ENCODE measurements at places on chromosomes 5 and 9.

GRCh38 chr9:116951588-116952435 is 264.7 kb downstream of the TRIM32 start:
- no peak for DNase-seq

GRCh38 chr9:5749306-5749705 is 83.6 kb downstream of the ERMP1 start:
- no peak for DNase-seq

- no peak for DNase-seq
Observed at GRCh38 chr9:133848471-133849109, 110.4 kb upstream of the SARDH start.

DNA sequence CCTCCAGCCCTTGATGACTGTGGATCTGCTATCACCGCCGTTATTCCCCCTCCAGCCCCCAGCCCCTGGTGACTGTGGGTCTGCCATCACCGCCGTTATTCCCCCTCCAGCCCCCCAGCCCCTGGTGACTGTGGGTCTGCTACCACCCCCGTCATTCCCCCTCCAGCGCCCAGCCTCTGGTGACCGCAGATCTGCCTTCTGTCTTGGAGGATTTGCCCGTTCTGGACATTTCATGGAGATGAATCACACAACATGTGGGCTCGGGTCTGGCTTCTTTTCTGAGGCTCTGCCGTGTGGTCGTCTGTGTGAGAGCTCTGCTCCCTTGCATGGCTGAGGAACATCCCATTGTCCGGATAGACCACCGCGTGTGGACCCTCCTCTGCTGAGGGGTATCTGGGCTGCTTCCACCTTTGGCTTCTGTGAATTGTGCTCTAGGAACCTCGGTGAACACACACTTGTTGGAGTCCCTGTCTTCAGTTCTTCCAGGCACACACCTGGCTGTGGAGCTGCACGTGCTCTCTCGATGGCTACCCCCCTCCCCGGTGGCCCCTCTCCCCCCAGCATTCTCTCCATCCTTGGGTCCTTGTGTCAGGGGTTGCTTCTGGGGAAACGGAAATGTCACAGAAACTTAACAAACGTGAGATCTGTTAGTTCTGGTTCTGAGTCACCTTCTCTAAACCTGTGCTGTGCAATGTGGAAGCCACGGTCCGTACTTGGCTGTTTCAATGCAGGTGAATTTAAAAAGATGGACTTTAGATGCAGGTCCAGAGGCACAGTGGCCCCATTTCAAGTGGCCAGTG is 105.3 kb upstream of the COL5A1 start:
- DNase-seq = no peak

DNA sequence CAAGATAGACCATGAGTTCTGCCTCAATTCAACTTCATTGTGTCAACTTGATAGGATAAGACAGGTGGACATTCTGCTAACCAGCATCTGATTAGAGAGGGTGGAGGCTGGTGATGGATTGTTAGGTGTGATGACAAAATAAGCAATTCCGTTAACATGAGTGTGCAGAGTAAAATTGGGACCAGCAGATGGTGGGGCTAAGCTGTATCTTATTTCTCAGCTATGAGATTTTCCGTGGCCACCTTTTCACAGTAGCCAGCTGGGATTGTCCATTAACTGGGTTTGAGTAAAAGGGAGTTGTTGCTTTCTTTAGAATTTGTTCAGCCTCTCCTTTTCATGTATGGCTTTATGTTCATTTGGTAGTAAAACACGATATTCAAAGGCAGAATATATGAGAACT is 28.8 kb upstream of the TAL2 start:
- no peak for DNase-seq

DNA sequence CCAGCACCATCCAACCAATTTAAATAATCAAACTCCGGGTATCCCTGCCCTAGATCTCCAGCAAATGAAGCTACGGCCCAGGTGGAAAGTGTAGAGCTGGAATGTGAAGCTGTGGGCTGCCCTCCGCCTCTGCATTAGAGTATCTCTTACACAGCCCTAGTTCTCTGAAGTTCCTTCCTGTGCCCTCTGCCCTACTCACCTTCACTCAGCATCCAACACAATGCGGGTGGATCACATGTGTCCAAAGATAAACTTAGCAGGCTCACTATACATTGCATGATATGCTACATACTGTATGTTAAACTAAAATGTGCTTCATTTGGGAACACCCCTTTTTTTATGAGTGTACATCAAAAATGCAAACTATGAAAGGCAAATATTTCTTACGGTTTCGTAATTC is 70.0 kb upstream of the RAD23B start:
- no peak for DNase-seq

DNA sequence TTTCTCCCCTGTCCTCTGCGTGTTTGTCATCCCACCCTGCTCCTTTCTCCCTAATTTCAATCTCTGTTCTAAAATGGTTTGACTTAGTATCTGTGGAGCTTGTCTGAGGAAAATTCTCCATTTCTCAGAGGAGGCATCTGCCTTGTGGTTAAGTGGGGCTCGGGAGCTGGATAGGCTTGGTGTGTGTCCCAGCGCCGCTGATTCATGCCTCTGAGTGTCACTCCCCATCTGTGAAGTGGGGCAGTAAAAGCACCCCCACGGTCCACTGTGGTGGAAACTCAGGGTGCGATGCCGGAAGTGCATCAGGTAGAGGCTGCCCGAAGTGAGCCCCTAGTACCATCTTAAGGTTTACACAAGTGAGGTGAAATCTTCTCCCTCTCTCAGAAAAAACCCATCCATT is 37.6 kb downstream of the LRSAM1 start:
- no peak for DNase-seq

GRCh38 chr9:32882705-32883104 is 99.4 kb downstream of the TMEM215 start:
- no peak for DNase-seq

DNA sequence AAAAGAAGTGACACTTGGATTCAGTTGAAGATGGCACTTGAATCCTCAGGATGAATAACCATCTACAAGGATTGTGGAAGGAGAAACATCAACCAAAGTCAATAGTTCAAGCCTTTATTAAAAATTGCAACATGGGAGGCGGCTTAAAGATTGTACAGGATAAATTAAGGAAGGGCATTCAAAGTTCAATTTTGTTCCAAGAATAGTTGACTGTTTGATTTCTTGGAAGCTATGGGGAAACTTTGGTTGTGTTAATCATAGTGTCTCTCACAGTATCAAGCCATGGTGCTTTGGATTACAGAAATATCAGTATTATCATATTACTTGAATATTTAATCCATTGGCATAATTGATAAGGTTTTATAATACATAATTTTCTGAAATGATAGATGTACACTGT is 1844.3 kb downstream of the MAT2B start:
- no peak for DNase-seq

DNA sequence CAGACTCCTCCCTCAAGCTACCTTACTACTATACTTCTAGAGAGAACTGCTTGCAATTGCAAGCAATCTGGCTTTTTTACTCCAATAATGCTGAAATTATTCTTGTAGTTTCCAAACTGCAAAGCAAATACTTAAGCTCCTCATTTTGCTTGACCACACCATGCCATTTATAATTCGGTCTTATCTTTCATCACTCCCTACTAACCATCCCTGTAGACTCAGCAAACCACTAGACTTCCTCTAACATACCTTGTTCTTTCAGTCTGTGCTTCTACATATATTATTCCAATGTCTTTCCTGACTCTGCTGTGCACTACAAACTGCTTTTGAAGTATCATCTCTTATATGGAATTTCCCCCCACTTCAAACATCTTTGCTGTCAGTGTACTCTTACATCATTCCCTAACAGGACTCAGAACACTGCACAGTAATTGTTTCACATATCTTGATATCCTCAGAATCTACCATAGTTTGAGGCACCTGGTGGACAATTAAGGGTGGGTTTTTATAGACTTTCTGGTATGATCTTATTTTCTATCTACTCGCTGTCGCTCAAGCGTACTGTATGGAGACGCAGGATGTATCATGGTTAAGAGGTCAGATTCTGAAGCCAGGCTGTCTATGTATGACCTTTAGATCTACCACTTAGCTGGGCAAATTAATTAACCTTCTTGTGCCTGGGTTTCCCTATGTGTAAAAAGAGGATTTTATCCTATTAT is 2.8 kb downstream of the IL6ST start:
- no peak for DNase-seq

DNA sequence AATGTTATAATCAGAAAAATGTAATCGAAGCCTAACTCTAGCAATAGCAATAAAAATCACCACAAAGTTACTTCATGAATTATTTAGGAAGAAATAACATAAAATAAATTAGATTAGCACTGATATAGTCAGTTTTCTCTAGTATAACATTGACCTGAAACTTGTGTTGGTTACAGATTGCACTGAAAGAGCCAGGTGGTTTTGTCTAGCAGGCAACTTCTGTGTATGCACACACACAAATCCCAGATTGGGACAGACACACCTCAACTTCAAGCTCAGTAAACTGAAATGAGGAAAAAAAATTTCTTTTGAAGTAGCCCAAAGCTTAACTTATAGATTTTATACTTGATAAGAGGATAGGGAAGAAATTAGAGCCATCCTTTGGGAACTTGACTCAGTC is 129.3 kb downstream of the EFNA5 start:
- DNase-seq = no peak

GRCh38 chr9:114965564-114965963 is 35.2 kb upstream of the TNFSF8 start:
- no peak for DNase-seq

DNA sequence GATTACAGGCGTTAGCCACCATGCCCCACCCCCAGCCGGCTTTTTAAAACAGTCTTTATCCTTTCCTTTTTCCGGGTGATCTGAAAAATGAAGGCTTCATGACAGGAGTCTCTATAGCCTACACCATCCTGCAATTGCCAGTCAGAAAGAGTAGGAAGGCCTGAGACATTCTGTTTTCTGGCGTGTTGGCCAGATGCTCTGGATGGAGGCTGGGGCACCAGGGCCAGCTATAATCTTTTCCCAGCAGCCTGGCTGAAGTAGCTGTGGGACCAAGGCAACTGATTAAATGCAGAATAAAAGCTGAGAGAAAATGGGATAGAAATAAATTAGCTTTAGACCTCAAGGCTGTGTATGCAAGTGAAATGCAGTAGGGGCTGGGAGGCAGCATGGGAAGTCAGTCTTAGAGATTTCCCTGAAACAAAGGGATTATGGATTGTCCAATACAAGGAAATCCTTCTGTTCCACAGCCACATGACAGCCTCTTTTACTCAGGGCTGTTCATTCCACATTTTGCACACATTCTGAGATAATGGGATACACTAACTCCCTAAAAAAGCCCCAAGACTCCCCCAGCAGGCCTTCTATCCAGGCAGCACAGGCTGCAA is 116.0 kb upstream of the LRRTM2 start:
- DNase-seq = no peak

DNA sequence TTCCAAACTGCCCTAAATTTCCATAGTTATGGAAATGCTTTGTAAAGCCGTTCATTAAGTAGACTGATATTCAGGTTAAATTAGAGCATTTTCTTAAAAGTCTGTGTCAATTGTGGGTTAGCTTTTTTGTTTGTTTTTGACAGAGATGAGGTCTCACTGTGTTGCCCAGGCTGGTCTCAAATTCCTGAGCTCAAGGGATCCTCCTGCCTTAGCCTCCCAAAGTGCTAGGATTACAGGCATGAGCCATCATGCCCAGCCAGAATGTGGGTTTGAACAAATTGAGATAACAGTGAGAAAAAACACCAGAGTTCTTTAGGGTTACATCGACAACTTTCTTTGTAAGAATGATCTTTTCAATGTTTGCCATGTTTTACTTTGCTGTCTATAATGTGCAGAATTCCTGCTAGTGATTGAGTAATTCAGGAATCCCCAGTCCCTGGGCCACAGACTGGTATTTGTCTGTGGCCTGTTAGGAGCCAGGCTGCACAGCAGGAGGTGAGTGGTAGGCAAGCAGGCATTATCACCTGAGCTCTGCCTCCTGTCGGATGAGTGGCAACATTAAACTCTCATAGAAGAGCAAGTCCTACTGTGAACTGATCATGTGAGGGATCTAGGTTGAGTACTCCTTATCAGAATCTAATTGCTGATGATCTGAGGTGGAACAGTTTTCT is 80.5 kb downstream of the RAI14 start:
- DNase-seq = no peak

DNA sequence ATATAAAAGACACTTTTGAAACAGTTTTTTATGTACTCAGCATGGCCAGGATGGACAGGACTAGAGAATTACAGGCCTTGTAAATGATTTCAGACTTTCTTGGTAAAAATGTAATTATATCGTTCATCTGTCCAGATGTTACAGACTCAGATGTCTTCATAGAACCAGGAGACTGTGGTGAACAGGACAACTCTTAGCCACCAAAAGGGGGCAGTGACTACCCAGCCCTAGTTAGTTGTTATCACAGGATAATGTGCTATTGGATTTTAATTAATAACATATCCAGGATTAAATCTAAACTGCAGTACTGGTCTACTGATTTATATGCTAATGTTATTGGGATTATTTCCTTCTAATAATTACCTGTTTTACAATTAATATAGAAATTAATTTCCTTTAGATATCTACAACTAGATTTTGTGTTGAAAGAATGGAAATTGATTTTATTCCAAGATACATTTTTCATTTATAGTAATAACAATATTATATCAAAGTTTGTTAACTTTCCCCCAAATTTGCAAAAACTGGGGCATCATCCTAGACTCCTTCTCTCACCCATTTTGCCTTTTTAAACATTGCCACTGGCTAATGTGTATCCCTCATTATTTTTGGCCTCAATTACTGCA is 99.4 kb downstream of the MTREX start:
- no peak for DNase-seq

- DNase-seq = no peak
Observed at GRCh38 chr9:37309136-37309535, 113.4 kb upstream of the GRHPR start.

DNA sequence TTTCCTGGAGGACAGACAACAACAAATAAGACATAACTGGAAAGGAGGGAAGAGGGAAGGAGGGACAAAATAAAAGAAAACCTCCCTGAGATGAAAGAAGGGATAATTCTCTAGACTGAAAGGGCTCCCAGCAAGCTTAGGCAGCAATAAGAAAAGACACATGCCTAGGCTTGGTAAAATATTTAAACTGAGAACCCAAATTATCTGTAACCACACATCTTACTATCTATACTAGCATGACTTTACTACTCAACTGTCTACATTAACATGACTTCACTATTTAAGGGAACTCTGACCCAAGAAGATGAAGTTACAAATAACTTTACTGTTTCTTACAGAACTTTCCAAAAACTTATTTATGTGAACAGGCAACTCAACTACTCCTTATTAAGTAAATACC is 95.9 kb downstream of the EPB41L4A start:
- no peak for DNase-seq

GRCh38 chr5:156686796-156687195 is 163.3 kb upstream of the PPP1R2B start:
- DNase-seq = no peak

DNA sequence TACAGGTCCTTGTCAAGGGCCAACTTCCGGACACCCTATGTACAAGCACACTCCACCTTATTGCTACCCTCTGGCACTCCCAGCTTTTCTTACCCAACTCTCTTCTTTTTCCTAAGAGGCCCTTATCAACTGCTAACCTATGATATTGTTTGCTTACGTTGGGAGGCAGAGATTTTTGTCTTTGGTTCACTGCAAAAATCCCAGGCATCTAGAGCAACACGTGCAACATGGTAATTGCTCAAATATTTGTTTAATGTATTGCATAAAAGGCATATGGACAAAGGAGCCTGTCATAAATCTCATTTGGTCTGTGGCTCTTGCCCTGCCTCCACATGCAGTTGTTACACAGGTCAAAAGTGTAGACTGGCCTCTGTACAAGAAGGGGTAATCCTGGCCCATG is 35.8 kb upstream of the ATP10B start:
- DNase-seq = no peak
